Inflammatory macrophage treated with lipopolysaccharide for 4 hours (primary cell): ENCODE measurements at places on chromosomes 4 and X.

- DNase-seq = no peak
These were observed 19.8 kb upstream of the FAM9A start for GRCh38 chrX:8820910-8821527.

DNA sequence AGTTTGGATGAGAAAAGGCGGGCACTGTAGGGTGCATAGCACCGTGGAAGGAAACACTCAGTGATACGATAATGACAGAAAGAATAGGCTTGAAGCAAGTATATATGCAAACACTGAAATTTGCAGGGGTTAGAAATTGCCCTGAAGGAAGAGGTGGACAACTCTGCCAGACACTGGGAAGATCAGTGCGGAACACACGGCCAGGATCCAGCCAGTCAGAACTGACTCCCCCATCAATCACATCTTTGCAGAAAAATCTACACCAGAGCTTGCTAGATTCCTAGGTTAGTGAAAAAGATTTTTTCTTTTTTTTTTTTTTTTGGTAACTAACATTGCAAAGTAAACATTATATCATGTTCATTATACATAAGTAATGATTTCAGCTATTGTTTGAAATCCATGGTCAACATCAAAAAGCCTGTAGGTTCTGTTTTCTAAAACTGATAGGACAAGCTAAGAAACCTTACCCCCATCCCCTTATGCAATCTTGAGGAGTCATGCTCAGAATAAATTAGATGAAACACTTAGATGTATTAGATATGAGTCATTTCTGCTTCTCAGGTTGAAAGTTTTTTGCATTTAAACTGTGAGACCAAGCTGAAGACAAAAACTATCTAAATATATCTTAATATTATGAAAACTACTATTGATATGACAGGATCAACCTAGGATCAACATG, 38.9 kb downstream of the TRIML1 start:
- DNase-seq = no peak

DNA sequence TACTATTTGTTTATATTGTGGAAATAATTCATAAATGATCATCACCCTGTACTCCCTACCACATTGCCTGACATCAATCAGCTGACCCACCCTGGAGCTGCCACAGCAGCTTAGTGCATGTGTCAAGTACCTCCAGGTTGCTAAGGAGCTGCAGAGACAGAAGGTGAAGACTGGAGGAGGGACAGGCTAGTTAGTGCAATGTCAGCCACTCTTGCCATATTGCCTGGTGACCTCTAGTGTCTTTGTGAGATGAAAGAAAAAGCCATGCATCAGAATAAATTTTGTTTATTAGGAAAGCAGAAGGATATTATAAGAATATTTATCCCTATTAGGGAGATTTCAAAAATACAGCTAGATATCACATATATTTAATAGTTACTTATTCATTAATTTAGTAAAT, 243.9 kb upstream of the FAT4 start:
- no peak for DNase-seq

DNA sequence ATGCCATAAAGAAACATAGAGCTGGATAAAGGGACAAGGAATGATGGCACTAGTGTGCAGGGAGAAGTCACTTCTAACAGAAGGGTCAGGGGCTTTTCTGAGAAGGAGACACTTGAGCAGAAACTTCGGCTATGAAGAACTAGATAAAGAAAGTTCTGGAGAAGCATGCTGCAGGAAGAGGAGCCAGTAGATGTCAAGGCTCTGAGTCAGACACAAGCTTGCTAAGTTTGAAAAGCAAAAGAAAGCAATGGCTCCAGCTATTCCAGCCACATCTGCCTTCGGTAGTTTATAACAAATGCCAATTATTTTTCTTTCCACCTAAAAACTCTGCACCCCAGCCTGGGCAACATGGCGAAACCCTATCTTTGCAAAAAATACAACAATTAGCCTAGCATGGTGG, 7.5 kb downstream of the NUDT6 start:
- no peak for DNase-seq

DNA sequence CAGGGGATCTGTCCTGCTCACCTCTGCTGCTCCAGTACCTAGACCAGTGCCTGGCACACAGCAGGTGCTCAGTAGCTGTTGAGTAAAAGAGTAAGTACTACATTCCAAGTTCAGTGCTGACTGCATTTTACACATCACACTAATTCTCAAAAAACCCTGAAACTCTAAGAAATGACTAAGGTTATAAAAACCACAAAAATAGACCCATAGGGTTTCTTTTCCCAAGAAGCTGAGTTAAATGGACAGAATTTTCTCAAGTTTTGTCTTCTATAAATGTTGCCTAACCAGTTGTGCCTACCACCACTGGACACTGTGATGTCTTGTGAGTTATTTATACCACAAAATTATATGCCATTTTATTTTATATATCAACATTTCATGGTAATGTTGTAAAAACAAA, 78.9 kb upstream of the RXFP1 start:
- no peak for DNase-seq

- no peak for DNase-seq
These were observed 71.4 kb upstream of the DCAF12L2 start for GRCh38 chrX:126237524-126237923.

GRCh38 chrX:121671649-121672048, 624.2 kb downstream of the GLUD2 start:
- no peak for DNase-seq

- DNase-seq = no peak
These were observed 492.2 kb upstream of the AADAT start for GRCh38 chr4:170581969-170582368.

DNA sequence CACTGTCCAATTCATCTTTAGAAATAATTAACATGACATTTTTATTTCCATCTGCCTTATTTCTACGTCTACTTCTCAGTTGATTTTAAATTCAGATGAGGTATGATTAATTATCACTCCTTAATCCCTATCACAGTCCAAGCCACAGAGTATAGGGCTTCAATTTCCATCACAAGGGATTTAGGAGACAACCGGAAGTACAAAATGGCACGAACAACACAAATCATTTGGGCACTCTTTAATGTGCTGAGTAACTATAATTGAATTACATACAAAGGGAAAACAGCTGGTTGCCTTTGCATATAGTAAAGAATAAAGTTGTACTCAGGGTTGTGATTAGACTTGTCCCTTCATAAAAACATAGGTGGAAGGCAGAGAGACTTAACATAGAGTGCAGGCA, 290.4 kb upstream of the MAGEB16 start:
- no peak for DNase-seq

- no peak for DNase-seq
These were observed 473.3 kb upstream of the ADGRL3 start for GRCh38 chr4:60726779-60727178.

DNA sequence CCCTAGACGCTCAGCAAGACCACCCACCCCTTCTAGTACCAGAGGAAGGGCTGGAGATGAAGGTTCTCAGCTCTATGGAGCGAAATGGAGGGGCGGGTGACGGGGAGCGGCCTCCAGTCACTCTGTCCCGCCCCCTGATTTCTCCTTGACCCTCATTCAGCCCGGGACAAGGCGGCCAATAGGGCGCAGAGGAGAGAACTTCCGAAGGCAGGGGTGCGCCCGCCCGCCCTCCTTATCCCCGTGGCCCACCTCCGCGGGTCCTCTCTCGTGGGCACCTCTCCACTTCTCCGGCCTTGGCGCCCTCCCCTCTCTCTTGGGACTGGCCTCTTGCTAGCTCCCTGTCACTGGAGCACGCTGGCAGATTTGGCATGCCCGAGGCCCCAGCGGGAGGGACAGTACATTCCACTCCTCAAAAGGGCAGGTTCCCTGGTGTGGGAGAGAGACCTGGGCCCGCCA, 1.1 kb upstream of the SEPTIN6 start:
- DNase-seq = no peak

GRCh38 chr4:8274765-8275547, 5.4 kb downstream of the HTRA3 start:
- no peak for DNase-seq

- DNase-seq = peak; percentile 82
These were observed 75.1 kb upstream of the USP9X start for GRCh38 chrX:41009850-41010846.

GRCh38 chr4:107978716-107979451, 10.8 kb upstream of the HADH start:
- DNase-seq = no peak

DNA sequence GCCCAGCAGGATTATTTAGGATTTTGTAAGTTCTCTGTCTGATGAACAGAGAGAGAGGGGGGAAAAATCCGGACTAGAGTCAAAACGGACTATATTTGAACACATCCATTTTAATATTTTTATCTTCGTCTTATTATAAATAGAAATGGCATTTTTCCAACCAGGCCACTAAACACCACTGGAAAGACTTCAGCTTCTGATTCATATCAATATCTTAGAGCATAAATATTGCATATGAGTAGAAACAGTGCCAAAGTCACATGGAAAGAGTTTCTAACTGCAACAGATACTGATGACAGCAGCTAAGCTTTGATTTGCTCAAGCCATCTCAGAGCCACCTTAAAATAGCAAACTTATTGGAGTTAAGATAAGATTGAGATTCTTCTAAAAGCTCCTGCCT, 456 bp downstream of the PPARGC1A start:
- DNase-seq = no peak

DNA sequence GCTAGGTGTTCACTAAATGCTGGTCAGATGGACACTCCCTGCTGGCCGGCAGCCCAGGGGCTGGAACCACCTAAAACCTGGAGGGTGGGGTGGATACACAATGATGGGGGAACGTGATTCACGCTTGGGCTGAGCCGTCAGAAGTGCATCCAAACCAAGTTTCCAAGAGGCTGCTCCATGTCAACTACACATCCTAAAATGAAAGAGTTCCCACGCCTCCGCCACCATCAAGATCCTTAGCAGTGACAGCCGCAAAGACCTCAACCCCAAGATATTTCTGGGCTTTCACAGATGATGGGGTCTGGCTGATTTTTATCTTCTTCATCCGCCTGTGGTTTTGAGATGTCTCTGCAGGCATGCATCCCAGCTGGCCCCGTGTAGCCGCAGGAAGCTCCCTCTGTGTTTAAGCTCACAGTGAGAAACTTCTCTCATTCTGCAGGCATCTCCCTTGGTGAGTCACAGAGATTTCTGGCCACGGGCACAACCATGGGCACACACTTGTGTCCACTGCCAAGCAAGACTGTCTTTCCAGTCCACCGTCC, 84.4 kb downstream of the HTRA3 start:
- no peak for DNase-seq

GRCh38 chr4:110454441-110454840, 21.5 kb upstream of the ENPEP start:
- no peak for DNase-seq

DNA sequence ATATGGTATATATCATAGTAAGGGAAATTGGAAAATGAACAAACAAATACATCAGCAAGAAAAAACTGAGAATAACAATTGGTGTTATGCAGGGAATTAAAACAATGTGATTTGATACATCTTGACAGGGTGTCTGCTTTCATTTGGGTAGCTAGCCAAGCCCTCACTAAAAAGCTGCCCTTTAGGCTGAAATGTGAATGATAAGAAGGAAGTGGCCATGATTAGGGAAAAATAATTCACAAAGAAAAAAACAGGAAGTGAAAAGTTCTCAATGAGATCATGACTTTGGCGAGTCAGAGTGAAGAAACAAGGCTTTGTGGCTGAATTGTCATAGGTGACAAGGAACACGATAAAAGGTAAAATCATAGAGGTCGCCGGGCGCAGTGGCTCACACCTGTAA, 675.8 kb upstream of the SLIT2 start:
- peak; percentile 11 for DNase-seq

DNA sequence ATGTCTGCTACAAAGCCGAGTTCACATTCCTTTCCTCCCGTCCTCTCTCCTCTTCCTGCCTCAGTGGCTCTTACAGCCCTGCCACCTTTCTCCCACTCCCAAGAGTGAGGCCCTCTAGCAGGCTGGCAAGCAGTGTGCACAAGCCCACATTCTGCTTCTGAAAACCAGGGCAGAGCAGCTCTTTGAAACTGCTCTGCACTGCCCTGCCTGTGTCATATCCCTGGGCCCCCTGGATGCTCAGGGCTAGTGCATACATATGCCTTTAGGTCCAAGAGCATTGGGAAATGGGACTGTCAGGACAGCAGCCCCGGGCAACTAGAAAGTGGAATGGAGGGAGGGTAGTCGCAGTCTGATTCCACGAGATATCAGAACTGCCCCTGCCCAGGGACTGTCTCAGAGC, 42.4 kb downstream of the CNGA2 start:
- no peak for DNase-seq

GRCh38 chr4:132218406-132218805, 930.7 kb upstream of the PCDH10 start:
- no peak for DNase-seq

- no peak for DNase-seq
These were observed 1.4 kb downstream of the ACOX3 start for GRCh38 chr4:8439168-8439567.

GRCh38 chrX:111337067-111337637, 66.9 kb upstream of the CAPN6 start:
- DNase-seq = no peak

DNA sequence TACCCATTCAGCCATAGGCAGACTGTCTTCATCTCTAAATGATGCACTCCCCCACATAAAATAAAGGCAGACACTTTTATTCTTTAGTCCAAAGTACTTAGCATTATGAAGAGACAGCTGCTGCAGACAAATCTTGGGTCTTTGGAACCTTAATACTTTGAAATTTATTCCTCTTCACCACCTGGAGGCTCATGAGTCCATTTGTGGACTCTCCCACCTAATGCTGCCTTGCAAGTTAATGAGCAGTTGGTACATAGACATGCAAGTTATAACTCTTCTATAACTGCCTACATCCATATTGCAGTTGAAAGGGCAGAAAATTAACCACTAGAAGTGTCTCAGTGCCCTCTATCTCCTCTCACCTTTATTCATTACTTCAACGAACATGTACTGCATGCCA, 118.6 kb upstream of the CPEB2 start:
- no peak for DNase-seq

DNA sequence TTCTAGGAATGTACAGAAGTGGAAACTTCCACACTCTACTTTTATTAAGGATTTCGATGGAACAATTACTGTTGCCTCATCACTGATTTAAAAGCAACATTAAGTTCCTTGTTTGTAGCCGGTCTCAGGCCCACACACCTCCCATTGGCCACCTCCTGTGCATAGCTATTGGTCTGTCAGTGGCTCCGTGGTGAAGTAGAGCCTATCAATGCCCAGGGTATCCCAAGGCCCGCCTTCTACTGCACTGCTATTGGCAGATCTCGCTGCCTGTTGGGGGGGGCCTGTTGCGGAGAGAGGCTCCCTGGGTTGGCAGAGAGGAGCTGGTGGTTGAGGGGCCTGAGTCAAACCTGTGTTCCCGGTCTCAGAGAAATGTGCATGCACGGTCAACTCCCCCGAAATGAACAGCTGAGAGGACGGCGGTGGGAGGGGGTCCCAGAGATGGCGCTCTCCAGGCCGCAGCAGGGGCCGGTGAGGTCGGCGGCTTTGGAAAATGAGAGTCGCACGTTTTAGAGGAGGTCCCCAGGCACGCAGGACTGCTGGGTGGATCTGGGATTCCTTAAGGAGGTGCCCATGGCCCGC, 4.9 kb upstream of the ARAF start:
- DNase-seq = peak; percentile 90

GRCh38 chr4:73836373-73837279, at the start of gene CXCL6:
CXCL6 (plus strand) TSS chr4:73836678; CDS start chr4:73836751, 73 bp downstream.
- no peak for DNase-seq

DNA sequence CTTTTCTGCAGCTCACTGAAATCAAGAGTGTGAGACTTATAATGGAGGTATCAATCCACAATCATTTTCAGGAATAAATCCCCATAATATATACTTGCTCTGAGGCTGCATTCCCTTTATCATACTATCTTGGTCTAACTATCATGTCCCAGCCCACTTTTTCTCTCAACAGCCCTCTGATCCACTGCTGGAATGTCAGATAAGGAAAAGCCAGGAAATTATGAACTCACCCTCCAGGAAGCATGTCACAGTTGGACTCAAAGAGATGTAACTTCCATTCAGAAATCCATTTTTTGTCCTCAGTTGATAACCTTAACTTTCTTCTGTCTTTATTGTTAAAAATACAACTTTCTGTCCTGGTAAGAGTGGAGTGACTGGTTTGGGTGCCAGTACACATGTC, 144.9 kb downstream of the PCDH19 start:
- DNase-seq = no peak
